ENCODE measurements at places on chromosomes 2 and 18. TPM values are rescaled to one million over a fixed set of nuclear protein-coding genes. Genes with fewer than 3 reads are reported as not detected.

DNA sequence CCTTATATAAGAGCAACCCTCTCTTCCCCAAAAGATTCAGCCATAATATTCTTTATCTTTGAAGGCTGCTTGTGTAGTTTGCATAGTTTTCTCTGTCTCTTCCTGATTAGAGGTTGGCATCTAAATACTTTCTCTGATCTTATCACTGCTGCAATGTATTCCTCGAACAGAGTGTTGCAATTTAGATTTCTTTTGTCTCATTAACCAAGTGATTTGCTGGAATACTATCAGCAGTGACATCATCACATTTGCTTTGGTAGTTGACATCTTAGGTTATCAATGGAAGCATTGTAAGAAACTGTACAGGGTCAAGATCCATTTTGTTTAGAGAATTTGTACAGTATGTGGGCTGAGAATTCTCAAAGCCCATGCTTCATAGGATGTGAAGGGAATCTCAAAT lies 72.0 kb upstream of the NEUROD1 start:
- no peak for DNase-seq

DNA sequence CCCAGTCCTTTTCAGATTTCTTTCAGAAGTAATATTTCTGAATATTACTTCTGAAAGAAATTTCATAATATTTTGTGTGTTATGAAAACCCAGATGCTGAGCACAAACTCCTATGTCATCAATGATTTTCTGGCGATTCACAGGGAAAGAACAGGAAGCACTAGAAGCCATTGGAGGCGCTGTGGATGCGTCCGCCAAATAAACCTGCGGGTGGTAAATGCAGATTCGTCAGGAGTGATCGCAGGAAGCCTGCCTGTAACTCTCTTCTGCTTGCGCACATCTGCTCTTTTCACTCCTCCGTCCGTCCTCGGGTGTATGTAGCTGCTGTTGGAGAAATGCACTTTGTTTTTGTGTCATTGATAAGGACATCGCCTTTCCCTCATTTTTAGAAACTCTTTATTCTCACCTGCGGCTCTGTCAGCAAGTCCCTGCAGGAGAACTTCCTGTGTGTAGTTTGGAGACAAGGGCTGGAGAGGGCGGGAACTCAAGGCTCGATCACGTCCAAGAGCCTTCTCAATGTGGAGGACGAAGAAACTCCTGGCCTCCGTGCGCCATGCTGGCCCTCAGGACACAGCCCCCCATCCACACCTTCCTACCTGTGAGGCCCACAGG lies 483.8 kb downstream of the GALR1 start:
- DNase-seq, result no peak

DNA sequence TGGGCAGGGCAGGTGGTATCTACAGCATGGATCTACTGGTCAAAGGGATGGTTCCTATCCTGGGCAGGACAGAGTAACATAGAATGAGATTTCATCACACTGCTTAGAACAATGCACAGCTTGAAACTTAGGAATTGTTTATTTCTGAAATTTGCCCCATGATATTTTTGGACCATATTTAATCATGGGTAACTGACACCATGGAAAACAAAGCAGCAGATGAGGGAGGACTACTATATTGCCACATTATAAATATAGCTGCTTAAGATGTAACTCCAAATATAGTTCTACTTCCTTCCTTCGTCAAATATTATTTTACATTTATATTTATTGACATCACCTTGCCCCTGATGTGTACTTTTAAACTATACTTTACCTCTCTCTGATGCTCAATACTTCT lies 254.7 kb downstream of the PTPRM start:
- DNase-seq, result no peak

DNA sequence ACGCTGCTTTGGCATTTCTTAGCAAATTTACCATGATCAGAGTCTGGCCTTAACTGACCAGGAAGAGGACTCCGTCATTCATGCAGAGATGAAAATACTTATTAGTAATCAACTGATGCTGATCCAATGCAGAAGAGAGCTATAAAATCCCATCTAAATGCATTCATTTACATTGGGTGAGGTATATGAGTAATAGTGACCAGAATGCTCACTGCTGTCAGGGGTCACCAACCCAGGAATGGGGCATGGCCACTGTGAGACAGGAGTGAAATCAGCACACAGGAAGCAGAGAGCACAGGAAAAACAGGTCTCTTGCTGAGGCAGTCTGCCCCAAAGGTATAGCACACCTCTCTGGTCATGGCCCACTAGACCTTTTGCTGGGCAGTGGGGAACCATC lies 68.1 kb upstream of the TMEM247 start:
- no peak for DNase-seq

The DNAJC5G gene
- total RNA-seq, result not detected

The SPDYA gene
- 1.5 TPM for total RNA-seq

GRCh38 chr2:117128461-117128860 lies 686.0 kb upstream of the DDX18 start:
- DNase-seq, result no peak

The DOK6 gene
- total RNA-seq, result 0.45 TPM

GRCh38 chr2:160647967-160648685 lies 154.5 kb upstream of the RBMS1 start:
- DNase-seq, result no peak

DNA sequence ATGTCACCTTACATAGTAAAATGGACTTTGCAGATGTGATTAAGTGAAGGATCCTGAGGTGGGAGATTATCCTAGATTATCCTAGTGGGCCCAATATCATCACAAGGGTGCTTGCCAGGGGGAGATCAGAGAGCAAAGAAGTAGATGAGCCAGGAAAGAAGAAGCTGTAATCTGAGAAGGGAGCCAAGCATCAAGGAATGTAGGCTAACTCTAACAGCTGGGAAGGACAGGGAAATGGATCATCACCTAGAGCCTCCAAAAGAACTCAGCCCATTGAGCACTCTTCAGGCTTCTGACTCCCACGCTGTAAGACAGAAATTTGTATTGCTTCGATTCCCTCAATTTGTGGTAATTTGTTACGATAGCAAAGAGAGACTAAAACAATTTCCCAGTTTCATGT lies 309.9 kb downstream of the LRP1B start:
- no peak for DNase-seq

- no peak for DNase-seq
Measured at GRCh38 chr2:194151231-194151630, 1505.8 kb upstream of the SLC39A10 start.

The CNTNAP5 gene
- not detected for total RNA-seq

The PRSS56 gene
- not detected for total RNA-seq

The TRIB2 gene
- 7.8 TPM for total RNA-seq

The C2orf81 gene
- total RNA-seq, result 1.7 TPM

- DNase-seq, result no peak
Measured at GRCh38 chr2:106197878-106198277, 3.8 kb upstream of the UXS1 start.

DNA sequence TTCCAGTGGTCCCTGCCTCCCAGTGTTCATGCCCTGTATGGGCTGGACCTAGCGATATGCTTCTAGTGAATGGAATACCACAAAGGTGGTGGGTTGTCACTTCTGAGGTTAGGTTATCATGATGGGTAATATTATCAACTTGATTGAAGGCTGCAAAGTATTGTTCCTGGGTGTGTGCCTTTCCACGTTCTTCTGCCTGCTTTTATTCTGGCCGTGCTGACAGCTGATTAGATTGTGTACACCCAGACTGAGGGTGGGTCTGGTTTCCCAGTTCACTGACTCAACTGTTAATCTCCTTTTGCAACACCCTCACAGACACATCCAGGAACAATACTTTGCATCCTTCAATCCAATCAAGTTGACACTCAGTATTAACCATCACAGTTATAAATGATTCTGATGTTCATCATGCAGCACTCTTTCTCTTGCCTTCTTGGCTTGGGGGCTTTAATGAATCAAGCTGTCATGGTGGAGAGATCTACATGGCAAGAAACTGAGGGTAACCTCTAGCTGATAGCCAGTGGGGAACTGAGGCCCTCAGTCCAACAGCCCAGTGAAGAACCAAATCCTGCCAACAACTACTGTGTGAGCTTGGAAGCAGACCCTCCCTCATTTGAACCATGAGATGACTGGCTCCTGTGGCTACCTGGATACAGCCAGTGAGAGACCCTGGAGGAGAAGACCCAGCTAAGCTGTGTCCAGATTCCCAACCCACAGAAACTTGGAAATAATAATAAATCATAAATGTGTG lies 63.0 kb upstream of the CELF4 start:
- DNase-seq, result no peak

The RTP5 gene
- total RNA-seq, result not detected

- DNase-seq, result no peak
Measured at GRCh38 chr2:5392658-5393057, 299.5 kb upstream of the SOX11 start.

GRCh38 chr18:56473400-56474024 lies 164.9 kb downstream of the TXNL1 start:
- DNase-seq, result no peak

DNA sequence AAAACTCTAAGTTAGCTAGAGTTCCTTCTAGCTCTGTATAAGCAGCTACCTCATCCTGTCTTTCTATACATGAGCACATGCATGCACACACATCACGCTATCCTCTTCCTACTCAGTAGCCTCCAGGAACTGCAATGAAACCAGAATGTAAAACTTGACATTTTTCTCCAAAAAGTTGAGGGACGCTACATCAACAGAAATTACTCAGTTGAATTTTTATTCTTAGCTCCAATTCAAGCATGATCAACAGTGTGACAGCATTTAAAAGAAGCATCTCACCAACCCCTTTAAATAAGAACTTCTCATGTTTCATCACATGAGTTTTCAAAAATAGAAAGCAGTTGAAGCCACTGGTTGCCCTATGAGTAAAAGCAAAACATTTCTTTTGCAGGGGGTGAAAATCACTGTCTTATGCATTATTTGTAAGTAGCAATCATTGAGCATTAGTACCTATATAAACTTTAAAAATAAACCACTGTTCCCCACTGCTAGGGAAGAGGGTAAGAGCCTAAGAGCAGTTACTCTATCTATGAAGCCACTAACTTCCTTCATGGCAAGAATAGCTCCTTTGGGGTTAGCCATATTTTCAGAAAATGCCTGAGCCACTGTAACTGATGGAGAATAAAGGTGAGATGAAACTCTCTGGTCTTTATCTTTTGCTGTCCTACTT lies 77.9 kb upstream of the ARL5A start:
- DNase-seq, result no peak

The NXPH2 gene
- total RNA-seq, result not detected

DNA sequence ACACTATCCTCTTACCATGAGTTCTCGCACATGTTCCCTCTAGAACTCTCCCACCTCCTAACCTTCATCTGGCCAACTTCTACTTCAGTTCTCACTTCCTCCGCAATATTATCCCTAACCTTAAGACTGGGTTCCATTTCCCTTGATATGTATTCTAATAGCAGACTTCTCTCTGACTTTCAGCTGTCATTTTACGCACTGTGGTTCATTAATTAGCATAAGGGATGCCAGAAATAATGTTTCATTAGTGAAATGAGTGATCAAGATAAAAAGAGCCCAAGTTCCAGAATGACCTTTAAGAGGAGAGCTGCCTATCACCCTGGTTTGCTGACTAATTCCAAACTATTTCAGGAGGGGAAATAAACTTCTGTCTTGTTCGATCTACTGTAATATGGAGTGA lies 108.6 kb upstream of the CCDC150 start:
- DNase-seq, result no peak

The ANTXR1 gene
- total RNA-seq, result 13.8 TPM

DNA sequence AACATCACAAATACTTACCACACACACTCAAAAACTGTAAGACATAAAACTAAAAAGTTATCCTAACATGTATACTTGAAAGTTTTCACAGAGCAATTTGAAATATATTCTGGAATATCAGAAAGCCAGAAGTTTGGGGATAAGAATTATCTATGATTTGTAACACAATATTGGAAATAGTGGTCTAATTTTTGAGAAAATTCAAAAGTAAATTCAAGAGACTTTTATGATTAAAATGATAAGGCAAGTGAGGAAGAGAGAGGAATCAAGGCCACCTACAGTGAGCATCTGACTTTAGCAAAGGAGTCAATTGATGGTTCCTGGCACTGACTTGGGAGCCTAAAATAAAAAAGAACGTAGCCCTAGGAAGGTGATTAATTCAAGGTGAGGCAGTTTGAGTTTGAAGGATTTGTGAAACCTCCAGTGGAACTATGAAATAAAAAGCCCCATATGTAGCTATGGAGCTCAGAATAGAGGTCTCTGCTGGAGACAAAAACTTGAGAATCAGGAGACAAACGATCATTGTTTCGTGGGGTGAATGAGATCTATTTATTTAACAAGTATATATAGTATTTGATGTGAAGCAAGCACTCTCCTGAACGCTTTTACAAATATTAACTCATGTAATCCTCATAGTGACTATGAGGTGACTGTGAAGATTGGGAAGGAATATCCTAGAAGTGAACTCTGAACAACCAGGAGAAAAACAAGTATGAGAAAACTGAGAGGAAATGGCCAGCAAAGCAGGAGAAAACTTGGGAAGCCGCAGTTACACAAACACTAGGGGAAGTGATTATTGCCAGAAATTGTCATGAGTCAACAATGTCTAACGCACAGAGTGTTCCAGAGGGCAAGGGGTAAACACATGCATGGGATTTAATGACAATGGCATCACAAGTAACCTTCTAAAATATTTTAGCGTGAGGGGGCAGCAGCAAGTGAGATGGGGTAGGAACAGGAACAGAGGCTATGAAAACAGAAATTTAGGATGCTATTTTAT lies 12.8 kb downstream of the TFPI start:
- no peak for DNase-seq

GRCh38 chr2:186042207-186043028 lies 303.8 kb downstream of the FSIP2 start:
- DNase-seq, result no peak
